ENCODE measurements at places on chromosomes 4 and X.

GRCh38 chr4:38791010-38791409, 8.2 kb upstream of the TLR10 start:
- H3K27ac ChIP-seq, result no peak overlapping the region
- no peaks in the 10 kb centered on the region for H3K4me1 ChIP-seq
- no peak for DNase-seq
- peaks cover 4% of the 10 kb centered on the region for H3K36me3 ChIP-seq
- H3K4me3 ChIP-seq, result no peak overlapping the region

- no peaks in the 10 kb centered on the region for H3K4me1 ChIP-seq
- H3K36me3 ChIP-seq, result no peaks in the 10 kb centered on the region
- H3K4me3 ChIP-seq, result no peak overlapping the region
- no peak for DNase-seq
- no peak overlapping the region for H3K27ac ChIP-seq
Measured at GRCh38 chr4:181593703-181594102, 649.5 kb upstream of the TENM3 start.

DNA sequence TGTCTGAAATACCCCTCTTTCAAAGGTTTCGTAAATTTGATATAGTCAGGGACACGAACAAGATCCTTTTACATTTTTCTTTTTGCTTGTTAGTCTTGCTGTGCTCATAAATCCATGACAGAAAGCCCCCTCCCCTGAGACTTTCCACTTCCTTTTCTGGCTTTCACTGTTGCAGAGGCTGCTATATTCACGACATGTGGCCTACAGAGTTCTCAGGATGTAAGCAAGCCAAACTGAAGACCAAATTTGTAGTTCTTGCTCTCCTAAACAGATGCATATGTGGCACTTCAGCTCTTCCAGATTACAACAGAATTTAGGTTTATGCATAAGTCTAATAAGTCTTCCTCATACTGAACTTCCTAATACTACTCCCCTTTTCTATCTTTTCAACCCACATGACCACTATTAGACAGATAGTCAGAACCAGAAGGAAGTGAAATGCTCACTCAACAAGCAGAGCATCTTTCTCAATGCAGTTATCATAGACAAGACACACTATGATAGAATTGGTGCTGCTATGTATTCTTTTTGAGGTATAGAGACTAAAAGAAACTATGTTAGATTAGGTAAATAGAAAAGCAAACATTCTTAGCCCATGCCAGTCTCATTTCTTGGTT, 15.0 kb downstream of the BTK start:
- no peak overlapping the region for H3K27ac ChIP-seq
- no peak for DNase-seq
- no peaks in the 10 kb centered on the region for H3K36me3 ChIP-seq
- H3K27me3 ChIP-seq, result no peaks in the 10 kb centered on the region
- no peak overlapping the region for H3K4me3 ChIP-seq

DNA sequence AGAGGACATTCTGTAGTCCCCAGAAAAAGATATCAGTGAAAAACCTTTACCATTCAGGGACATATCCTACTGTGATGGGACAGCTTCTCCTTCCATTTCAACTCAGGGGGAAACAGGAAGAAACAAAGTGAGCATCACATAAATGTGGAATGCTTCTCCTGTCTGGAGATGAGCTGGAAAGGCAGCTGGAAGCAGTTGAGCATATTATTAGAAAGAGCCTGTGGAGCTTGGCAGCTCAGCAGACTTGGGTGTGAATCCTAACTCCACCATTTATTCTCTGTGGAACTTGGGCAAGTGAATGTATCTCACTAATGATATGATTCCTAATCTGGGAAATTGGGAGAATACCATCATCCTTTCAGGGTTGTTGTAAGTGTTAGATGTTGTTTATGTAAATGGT, 232.1 kb upstream of the F9 start:
- H3K4me3 ChIP-seq, result no peak overlapping the region
- H3K36me3 ChIP-seq, result no peaks in the 10 kb centered on the region
- no peaks in the 10 kb centered on the region for H3K4me1 ChIP-seq
- no peak for DNase-seq

DNA sequence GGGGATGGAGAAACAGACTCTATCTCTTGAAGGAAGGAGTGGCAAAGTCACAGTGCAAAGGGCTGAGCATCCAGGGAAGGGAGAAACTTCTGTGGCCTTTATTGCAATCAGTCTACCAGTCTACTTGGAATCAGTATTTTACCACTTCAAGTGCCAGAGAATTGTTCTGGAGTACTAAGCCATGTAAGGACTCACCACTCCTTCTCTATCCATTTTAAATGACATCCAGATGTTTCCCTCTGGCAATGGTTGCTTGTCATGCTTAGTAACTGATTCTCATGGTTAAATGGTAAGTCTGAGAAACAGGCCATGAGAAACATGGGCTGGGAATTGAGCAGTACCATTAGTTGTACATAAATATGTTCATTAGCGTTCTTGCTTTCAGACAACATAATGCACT, 21.1 kb upstream of the SMIM10 start:
- no peak for DNase-seq
- H3K4me1 ChIP-seq, result no peaks in the 10 kb centered on the region
- H3K27ac ChIP-seq, result no peak overlapping the region
- peaks cover 3% of the 10 kb centered on the region for H3K36me3 ChIP-seq
- H3K4me3 ChIP-seq, result no peak overlapping the region

- no peak within 1 kb of the TSS for H3K27ac ChIP-seq
- H3K27me3 ChIP-seq, result peaks cover 72% of the 10 kb centered on the region
- peaks cover 4% of the 10 kb centered on the region for H3K4me1 ChIP-seq
Measured at GRCh38 chr4:5893004-5893580, at the start of gene CRMP1. TSS of gene CRMP1 (minus strand) at chr4:5893086. CDS start at chr4:5892969, 117 bp downstream.

- H3K4me1 ChIP-seq, result no peaks in the 10 kb centered on the region
- no peaks in the 10 kb centered on the region for H3K36me3 ChIP-seq
- H3K4me3 ChIP-seq, result no peak overlapping the region
- H3K27ac ChIP-seq, result no peak overlapping the region
- DNase-seq, result no peak
Measured at GRCh38 chr4:81039351-81039972, 9.0 kb downstream of the BMP3 start.

DNA sequence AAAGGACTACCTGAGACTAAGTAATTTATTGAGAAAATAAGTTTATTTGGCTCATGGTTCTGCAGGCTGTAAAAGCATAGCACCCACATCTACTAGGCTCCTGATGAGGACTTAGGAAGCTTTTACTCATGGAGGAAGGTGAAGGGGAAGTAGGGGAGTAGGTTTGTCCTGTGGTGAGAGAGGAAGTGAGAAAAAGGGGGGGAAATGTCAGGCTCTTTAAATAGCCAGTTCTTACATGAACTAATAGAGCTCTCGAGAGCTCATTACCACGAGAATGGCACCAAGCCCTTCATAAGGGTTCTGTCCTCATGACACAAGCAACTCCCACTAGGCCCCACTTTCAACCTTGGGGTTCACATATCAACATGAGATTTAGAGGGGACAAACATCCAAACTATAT, 125.5 kb upstream of the NRK start:
- no peak overlapping the region for H3K27ac ChIP-seq
- no peak for DNase-seq
- H3K4me3 ChIP-seq, result no peak overlapping the region
- H3K36me3 ChIP-seq, result no peaks in the 10 kb centered on the region
- H3K27me3 ChIP-seq, result no peaks in the 10 kb centered on the region
- no peaks in the 10 kb centered on the region for H3K4me1 ChIP-seq

GRCh38 chr4:87716371-87717265, 66.5 kb downstream of the DMP1 start:
- peaks cover 4% of the 10 kb centered on the region for H3K27me3 ChIP-seq
- H3K4me1 ChIP-seq, result no peaks in the 10 kb centered on the region
- H3K27ac ChIP-seq, result no peak overlapping the region

GRCh38 chrX:465418-466215, 78.9 kb upstream of the PPP2R3B start:
- H3K36me3 ChIP-seq, result no peaks in the 10 kb centered on the region
- H3K4me1 ChIP-seq, result no peaks in the 10 kb centered on the region
- DNase-seq, result no peak
- H3K27ac ChIP-seq, result no peak overlapping the region
- H3K27me3 ChIP-seq, result no peaks in the 10 kb centered on the region

DNA sequence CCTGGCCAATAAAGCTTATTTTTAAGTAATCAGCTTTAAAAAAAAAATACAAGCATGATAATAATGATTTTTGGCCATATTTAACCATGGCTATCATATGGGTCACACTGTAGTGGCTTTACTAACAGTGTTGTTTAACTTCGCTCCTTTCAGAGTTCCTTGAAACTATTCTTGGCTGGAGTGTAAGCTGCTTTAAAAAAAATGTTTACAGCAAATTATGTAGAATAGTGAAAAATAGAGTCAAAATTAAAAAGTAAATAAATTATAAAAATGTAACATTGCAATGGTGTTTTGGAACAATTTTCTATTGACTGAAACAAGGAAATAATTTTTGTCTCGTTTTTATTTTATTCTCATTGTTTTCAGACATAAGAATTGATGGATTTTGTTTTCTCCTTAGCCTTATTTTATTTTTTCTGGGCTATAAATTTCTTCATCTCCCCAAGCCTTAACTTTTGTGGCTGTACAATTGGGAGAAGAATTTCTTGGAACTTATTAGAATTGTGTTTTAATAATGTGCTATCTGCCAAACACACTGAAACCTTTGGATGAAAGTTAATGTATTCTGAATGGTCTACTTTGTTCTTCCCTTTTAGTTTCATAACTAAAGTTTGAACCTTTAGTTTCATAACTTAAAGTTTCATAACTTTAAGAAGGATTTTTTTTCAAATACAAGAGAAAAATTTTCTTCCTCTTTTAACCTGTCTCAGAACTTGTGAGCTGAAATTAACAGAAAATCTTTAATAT, 182.0 kb downstream of the ARHGAP24 start:
- H3K27me3 ChIP-seq, result no peaks in the 10 kb centered on the region
- H3K27ac ChIP-seq, result no peak overlapping the region
- peaks cover 2% of the 10 kb centered on the region for H3K36me3 ChIP-seq
- H3K4me1 ChIP-seq, result no peaks in the 10 kb centered on the region
- DNase-seq, result no peak
- no peak overlapping the region for H3K4me3 ChIP-seq

DNA sequence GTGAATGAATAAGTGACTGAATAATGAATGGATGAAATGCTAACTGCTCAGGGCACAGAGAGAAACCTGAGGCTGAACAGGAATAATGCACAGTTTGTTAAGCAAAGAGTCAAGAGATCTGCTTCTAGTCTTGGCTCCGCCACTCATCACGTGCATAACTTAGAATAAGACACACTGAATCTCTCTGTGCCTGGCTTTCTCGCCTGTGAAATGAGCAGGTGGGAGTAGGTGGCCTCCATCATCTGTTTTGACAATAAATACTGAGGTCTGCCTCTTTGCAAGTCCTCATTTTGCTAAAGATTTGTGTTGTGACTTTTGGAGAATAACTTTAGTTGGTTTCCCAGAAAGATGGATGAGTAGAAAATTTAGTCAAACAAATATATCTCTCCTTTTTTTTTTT, 318.0 kb downstream of the FBXW7 start:
- H3K4me3 ChIP-seq, result no peak overlapping the region
- H3K27me3 ChIP-seq, result no peaks in the 10 kb centered on the region
- peaks cover 4% of the 10 kb centered on the region for H3K4me1 ChIP-seq
- DNase-seq, result no peak
- H3K36me3 ChIP-seq, result no peaks in the 10 kb centered on the region
- no peak overlapping the region for H3K27ac ChIP-seq

DNA sequence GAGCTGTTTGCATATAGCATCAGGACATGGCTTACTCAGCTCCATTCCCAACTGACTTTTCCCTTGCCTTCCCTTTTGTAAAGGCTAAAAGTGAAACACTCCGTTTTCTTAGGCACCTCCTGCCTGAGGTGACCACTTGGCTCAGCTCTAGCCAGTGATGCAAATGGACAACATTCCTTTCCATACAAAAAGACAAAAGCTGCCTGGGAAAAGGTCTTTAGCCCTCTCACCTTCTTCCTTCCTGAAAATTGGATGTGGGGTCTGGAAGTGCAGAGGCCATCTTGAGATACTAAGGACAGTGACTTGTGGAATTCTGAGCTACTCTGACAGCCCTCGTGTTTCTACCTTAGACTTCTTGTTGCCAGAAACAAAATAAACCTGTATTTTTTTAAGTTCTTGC, 27.7 kb upstream of the SFRP2 start:
- no peak overlapping the region for H3K4me3 ChIP-seq
- DNase-seq, result no peak
- no peaks in the 10 kb centered on the region for H3K36me3 ChIP-seq
- peaks cover 44% of the 10 kb centered on the region for H3K27me3 ChIP-seq
- H3K27ac ChIP-seq, result no peak overlapping the region
- no peaks in the 10 kb centered on the region for H3K4me1 ChIP-seq

DNA sequence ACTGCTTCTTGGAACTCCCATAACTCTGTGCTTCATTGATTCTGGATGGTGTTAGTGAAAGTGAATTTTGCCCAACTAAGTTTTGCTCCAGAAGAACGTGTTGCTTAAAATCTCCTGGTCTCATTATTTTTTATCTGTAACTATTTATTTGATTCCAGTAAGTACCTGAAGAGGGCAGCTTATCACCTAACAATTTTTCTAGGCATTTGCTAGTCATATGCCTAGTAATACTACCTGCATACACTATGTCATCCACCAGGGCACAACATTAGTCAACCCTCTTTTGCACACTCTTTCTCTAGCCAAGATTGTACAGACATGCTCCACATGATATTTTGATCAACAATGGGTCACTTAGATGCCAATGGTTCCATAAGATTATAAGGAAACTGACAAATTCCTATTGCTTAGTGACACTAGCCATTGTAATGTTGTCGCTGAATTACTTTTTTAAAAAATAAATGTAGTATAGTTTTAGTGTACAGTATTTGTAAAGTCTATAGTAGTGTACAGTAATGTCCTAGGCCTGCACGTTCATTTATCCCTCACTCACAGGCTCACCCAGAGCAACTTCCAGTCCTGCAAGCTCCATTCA, 499.9 kb upstream of the AADAT start:
- no peaks in the 10 kb centered on the region for H3K27me3 ChIP-seq
- H3K4me3 ChIP-seq, result no peak overlapping the region
- H3K4me1 ChIP-seq, result no peaks in the 10 kb centered on the region
- no peaks in the 10 kb centered on the region for H3K36me3 ChIP-seq

GRCh38 chr4:134388351-134388750, 186.8 kb upstream of the PABPC4L start:
- H3K4me1 ChIP-seq, result no peaks in the 10 kb centered on the region
- no peak for DNase-seq
- H3K27ac ChIP-seq, result no peak overlapping the region
- no peaks in the 10 kb centered on the region for H3K36me3 ChIP-seq
- no peaks in the 10 kb centered on the region for H3K27me3 ChIP-seq
- no peak overlapping the region for H3K4me3 ChIP-seq

- H3K27ac ChIP-seq, result no peak overlapping the region
- DNase-seq, result no peak
- no peaks in the 10 kb centered on the region for H3K36me3 ChIP-seq
- H3K4me1 ChIP-seq, result no peaks in the 10 kb centered on the region
- H3K27me3 ChIP-seq, result no peaks in the 10 kb centered on the region
Measured at GRCh38 chrX:41478381-41478911, 31.3 kb downstream of the NYX start.

All from effector memory CD8-positive, alpha-beta T cell (primary cell).